ENCODE measurements at places on chromosomes 3 and 15. TPM values are rescaled to one million over a fixed set of nuclear protein-coding genes. Genes with fewer than 3 reads are reported as not detected.

GRCh38 chr15:66290518-66290917, 2.9 kb upstream of the DIS3L start:
- DNase-seq: no peak

GRCh38 chr3:110685630-110686029, 386.0 kb upstream of the NECTIN3 start:
- no peak for DNase-seq

DNA sequence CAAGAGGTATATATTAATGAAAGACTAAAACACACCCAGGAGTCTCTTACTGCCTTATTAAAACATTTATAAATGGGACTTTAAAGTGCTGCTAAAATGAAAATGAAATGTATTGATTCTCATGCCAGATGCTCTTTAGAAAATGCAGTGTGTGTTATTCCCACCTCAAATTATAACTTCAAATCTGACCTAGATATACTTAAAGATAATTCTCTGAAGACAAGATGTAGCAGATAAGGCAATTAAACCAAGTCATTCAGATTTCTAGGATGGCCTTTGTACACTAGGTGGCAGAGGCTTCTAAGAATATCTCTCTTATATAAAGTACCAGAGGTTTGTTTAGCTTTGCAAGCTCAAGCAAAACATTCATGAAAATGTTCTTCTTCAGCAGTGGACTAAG, 26.9 kb upstream of the GOLGA8B start:
- DNase-seq: no peak

- DNase-seq: peak; percentile 81
Measured at GRCh38 chr15:98981851-98982722, 25.5 kb downstream of the PGPEP1L start.

DNA sequence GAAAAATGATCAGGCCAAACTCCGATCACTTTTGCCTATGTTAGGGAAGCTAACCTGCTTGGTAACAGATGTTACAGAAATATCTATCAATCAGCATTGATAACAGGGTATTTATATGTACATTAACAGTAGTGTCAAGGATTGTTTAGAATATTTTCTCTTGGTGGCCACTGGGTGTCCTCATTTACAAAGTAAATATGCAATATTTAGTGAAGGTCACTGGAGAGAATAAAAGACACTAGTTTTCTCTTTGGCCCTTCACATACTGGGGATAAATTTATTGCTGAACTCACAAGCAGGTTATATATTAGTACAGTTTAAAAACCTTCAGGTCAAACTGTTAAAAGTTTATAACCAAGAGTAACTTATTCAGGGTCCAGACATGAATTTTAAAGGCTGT, 69.0 kb downstream of the TIGIT start:
- no peak for DNase-seq

GRCh38 chr3:143443851-143444331, 324.3 kb downstream of the CHST2 start:
- no peak for DNase-seq

- DNase-seq: no peak
Measured at GRCh38 chr15:25250011-25250596, 188.7 kb downstream of the UBE3A start.

- peak; percentile 88 for DNase-seq
Measured at GRCh38 chr3:64809086-64809485, 121.3 kb upstream of the ADAMTS9 start.

DNA sequence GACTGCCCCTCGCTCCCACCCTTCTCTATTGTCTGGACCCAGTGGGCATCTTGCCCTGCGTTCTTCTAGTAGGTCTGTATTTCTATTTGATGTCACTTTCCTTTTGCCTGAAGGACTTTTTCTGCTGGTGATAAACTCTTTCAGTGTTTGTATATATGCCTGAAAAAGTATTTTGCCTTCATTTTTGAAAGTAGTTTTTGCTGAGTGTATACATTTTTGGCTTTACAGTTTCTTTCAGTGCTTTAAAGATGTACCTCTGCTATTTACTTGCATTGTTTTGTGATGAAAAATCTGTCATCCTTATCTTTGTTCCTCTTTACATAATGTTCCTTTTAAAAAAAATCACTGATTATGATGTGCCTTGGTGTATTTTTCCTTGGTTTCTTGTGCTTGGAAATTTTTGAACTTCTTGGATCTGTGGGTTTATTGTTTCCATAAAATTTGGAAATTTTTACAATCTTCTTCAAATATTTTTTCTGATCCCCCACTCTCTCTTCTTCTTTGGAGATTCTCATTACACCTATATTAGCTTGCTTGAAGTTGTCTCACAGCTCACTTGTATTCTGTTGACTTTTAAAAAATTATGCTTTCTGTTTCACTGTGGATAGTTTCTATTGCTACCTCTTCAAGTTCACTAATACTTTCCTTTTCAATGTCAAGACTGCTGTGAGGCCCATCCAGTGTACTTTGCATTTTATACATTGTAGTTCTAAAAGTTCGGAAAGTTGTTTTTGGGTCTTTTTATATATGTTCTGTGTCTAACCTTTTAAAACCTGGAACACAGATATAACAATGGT, 67.8 kb downstream of the RGMA start:
- no peak for DNase-seq

- DNase-seq: no peak
Measured at GRCh38 chr3:163957072-163957471, 1121.2 kb downstream of the SI start.

- DNase-seq: no peak
Measured at GRCh38 chr3:67635257-67635656, 19.2 kb downstream of the SUCLG2 start.

GRCh38 chr3:4466741-4467521, at the start of gene SUMF1:
TSS of gene SUMF1 (minus strand) at chr3:4467269. CDS start at chr3:4467245, 24 bp downstream.
- DNase-seq: no peak

The TEX55 gene
- not detected for total RNA-seq

The PCSK6 gene
- 24.1 TPM for total RNA-seq

The NMNAT3 gene
- 10.8 TPM for total RNA-seq

The KIF15 gene
- 0.42 TPM for total RNA-seq

The TWF2 gene
- total RNA-seq: 72.3 TPM

The ARGFX gene
- total RNA-seq: not detected

The TMC3 gene
- total RNA-seq: 0.42 TPM

The BCL6 gene
- total RNA-seq: 108 TPM

The GNB5 gene
- 29.9 TPM for total RNA-seq

The CDHR4 gene
- not detected for total RNA-seq
